Kidney glomerular epithelial cell (primary cell): ENCODE measurements at places on chromosomes 5 and 9.
A peak's percentile ranks its signal among the peaks of the same experiment; 100 is the strongest.

DNA sequence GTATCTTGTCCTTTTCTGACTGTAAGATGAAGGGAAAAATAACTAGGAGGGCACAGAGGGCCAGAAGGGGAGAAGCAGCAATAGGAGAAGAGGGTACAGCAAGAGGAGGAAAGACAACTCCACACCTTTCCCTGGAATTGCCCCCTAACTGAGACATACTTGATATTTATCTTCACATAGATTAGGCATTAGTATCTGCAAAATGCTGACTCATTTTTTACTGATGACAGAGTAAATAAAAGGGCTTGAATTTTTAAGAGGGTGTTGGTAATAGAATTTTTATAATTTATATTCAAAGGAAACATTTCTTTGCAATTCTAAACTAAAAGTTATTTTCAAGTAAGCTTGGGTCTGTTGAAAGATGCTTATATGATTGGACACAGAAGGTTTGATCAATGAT lies 86.8 kb upstream of the PRRC1 start:
- DNase-seq, result no peak

DNA sequence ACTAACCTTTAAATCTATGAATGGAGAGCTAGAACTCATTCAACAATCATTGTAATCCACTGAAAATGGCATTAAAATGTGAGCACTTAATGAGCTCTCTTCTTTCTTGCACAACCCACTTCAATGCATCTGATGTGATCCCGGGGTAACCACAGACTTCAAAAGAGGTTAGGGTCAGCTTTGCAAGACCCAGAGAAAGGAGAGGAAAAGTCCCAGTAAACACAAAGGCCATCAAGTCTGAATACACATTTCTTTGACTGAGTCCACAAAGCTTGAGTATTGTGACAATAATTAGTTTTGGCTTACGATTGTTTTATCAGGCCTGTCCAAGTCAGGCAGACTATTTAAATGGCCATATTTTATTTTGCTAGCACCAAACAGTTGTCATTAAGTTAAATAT lies 148.8 kb upstream of the ZNF608 start:
- no peak for DNase-seq

GRCh38 chr9:25678147-25678666 lies at the start of gene TUSC1:
TSS of gene TUSC1 (minus strand) at chr9:25678444. CDS start at chr9:25678312, 132 bp downstream.
- peak; percentile 84 for DNase-seq

DNA sequence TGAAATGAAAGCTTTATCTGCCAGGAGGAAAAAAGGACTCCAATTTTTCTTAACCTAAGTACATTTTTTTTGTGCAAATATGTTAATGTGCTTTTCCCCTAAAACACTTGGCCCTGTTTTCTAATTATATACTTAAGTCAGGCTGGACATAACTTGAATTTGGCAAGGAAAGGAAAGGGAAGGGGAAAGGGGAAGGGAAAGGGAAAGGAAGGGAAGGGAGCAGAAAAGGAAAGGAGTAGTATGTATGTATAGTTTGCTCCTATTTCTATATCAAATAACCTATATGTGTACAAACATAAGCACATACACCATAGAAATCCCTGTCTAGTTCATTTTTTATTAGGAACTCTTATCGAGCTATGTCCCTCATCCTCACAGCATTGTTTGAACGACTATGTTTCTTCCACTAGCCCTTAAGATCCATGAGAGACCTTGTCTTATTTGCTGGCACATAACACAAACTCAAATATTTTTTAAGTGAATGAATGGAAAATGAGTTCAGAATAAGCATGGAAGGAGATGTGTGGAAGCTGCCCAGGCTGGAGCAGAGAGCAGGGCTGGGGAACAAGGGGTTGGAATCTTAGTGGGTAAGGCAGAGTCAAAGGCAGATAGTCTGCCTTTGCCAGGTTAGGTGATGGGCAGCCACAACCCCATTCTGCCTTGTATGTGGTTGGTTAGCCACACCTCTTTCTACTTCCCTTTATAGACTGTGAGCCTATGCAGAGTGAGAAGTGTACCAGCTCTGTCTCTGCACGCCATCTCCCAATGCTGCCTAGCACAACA lies 70.0 kb downstream of the KLHL3 start:
- no peak for DNase-seq

- DNase-seq, result peak; percentile 27
Measured at GRCh38 chr5:144427866-144428265, 257.2 kb downstream of the KCTD16 start.

- DNase-seq, result no peak
Measured at GRCh38 chr5:100796851-100797250, 106.2 kb downstream of the ST8SIA4 start.

DNA sequence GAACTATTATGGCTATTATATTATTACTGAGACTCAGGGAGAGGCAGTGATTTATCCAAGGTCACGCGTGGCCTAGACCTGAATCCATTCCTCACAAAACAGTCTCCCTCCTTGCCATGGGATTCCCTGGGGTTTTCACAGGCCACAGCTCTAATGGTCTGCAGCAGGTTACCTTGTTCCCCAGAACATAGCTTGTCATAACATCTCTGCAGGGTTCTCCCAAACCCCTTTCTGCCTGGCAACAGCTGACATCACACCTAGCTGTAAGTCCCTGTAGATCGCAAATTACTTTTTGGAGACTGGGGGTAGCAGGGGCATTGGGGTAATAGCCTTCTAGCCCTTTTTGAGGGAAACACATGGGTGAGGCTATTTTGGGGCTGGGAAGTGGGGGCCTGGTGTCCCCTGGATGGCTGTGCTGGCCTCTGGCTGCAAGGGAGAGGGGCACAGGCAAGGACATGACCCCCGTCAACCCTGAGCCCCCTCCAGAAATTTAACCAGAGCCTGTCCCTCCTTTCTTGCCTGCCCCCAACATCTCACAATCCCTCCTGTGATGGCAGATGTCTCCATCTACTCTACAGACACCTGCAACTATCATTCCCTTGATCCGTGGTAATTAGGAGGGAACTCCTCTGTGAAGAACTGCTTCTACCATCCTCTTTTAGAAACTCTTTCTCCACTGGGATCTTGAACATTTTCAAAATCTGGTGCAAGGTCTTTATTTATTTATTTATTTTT lies 1.3 kb downstream of the CD74 start:
- DNase-seq, result peak; percentile 7

- DNase-seq, result no peak
Measured at GRCh38 chr5:117665121-117665520, 1090.5 kb upstream of the SEMA6A start.

- DNase-seq, result no peak
Measured at GRCh38 chr9:93198838-93199625, 15.1 kb downstream of the WNK2 start.
